ENCODE measurements at places on chromosomes 16 and 17.

GRCh38 chr16:85564277-85565051 lies 48.7 kb upstream of the GSE1 start:
- no peak for DNase-seq

- DNase-seq, result no peak
Measured at GRCh38 chr16:69193855-69194254, 6.9 kb downstream of the SNTB2 start.

DNA sequence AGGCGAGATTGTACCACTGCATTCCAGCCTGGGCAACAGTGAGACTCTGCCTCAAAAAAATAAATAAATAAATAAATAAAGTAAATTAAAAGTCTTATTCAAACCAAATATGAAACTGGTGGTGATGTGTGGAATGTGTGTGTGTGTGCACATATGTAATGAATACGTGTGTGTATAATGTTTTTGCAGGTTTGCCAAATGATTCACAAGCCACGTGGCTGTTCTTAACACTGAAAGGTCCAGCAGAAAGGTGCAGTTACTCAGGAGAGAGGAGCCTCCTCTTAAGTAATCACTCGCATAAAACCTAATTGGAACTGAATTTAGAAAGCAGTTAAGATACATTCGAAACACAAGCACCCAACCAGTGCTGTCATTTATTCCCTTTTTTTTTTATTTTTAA lies 22.9 kb downstream of the GDE1 start:
- DNase-seq, result no peak

- DNase-seq, result no peak
Measured at GRCh38 chr17:52025236-52025635, 133.3 kb downstream of the CA10 start.

GRCh38 chr16:67022531-67023214 lies 6.3 kb upstream of the CBFB start:
- DNase-seq, result no peak

- DNase-seq, result no peak
Measured at GRCh38 chr17:16938031-16938430, 33.9 kb downstream of the TNFRSF13B start.

GRCh38 chr16:49456763-49457162 lies 83.2 kb downstream of the C16orf78 start:
- no peak for DNase-seq

- DNase-seq, result no peak
Measured at GRCh38 chr17:30796016-30796415, 28.5 kb downstream of the CRLF3 start.

DNA sequence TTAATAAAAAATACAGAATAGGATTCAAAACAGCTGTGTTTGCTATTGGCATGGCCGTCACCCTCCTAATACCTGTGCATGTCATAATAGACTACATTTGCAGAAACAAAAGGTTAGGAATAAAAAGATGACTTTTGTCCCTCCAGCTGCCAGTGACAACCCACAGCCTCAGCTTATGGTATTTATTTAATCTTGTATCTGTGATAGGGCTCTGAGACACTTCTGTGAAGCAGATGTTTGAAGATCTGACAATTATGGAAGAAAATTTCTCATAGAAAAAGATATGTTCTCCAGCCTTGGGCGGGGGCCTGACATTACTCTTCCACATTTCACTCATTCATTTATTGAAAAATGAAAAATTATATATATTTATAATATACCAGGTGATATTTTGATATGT lies 62.2 kb downstream of the PITPNC1 start:
- DNase-seq, result no peak

DNA sequence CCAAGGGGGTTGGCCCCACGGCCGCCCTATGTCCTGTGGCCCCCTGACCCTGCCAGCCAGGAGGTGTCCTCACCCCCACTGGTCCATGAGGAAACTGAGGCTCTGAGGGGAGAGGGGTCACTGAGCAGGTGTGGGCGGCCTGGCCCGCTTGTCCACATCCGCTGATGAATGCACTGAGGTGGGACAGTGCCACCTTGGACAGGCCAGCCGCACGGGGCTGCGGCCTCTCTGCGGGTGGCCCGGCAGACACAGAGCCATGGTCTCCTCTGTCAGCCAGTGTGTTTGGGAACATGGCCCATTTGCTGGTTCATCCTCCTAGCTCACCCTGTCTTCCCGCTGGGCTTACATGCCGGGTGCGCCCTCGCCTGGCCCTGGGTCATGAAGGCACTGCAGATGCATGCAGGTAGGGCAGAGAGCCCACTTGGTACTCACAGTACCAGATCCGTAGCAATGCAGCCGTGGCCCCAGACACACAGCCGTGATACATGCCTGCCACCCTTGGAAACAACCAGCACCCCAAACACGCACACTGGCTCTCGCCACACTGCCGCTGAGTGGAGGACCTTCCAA lies 93.9 kb downstream of the ENGASE start:
- DNase-seq, result no peak
